Liver (tissue), 10 donors: ENCODE measurements at places on chromosomes 4 and X. TPM values are rescaled to one million over a fixed set of nuclear protein-coding genes. Genes with fewer than 3 reads are reported as not detected.

DNA sequence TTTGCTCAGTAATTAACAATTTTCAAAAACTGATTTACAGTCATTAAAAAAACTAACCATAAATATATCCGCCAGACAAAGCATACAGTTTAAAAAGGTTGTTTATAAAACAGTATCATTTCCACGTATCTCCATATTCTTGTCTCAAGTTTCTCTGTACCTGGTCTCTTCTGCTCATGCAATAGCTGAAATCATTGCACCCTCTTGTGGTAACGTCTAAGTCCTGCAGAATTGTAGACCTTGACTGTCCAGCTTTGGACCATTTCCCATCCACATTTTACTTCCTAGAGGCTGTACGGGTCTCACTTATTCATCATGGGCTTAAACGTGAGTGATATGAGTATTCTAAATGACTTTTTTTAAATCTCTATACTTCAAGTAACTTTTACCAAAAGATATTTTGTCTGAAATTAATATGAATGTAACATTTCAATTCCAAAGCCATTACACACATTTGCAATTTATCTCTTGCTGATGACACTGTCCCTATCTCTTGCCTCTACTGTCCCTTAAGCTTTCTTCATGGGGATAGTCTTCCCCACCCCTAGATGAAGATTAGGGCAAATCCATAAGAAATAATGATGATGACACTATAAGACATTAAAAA is 118.5 kb downstream of the BTC start:
- no peak for DNase-seq

GRCh38 chr4:164467493-164467892 is 286.4 kb upstream of the SMIM31 start:
- no peak for DNase-seq

DNA sequence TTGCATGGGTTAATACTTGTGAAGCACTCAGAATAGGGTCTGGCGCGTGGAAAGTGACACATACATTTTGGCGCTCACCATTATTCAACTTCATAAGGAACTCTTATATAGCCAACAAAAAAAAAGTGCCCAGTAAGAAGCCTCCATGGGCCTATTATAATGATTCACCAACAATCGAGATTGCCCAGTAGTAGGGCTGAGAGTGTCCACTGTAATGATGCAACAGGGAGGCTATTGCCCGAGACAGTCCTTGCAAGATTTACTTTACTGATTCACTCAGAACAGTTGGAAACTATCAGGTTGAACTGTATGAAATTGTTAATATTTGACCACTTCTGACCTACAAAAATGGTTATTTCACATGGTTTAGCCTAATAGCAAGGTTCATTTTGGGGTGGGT is 86.0 kb downstream of the PJA1 start:
- no peak for DNase-seq

GRCh38 chrX:121356850-121357171 is 309.4 kb downstream of the GLUD2 start:
- DNase-seq, result no peak

The NDST4 gene
- total RNA-seq, result not detected

The RHOH gene
- total RNA-seq, result 1.8 TPM
